Spleen (tissue), 13 donors: ENCODE measurements at places on chromosomes 1 and 21. TPM values are rescaled to one million over a fixed set of nuclear protein-coding genes. Genes with fewer than 3 reads are reported as not detected.

The SLC22A15 gene
- 23.7 TPM for total RNA-seq

The GPATCH4 gene
- total RNA-seq, result 26.2 TPM

DNA sequence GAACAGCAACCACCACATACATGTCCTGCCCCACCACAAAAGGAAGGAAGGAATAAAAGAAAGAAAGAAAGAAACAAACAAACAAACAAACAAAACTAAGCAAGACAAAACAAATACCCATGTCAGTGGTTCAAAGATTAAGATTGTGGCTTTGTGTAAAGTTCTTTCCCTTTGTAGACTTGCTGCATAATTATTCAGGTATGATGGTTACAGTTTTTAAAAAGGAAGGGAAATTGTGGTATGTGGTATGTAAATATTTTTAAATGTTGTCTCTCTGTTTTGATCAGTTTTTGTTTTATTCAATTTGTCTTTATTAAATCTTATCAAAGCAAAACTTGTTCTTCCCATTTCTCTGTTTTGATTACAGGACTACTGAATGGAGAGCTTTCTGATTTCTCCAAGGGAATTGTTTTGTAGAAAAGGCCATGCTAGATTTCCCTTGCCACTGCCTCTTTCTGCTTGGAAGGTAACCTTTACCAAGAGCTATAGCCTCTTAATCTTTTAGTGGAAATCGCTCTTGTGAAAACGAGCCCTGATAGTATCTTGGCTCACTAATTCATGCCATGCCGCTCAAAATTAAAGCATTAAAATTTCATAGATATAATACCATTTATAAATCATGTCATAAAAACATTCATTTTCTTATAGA lies 290.3 kb upstream of the ST6GALNAC5 start:
- H3K27me3 ChIP-seq, result no peaks in the 10 kb centered on the region
- H3K27ac ChIP-seq, result no peak overlapping the region
- no peak for DNase-seq
- no peaks in the 10 kb centered on the region for H3K4me1 ChIP-seq
- H3K4me3 ChIP-seq, result no peak overlapping the region

The TRIM58 gene
- total RNA-seq, result 2.8 TPM

DNA sequence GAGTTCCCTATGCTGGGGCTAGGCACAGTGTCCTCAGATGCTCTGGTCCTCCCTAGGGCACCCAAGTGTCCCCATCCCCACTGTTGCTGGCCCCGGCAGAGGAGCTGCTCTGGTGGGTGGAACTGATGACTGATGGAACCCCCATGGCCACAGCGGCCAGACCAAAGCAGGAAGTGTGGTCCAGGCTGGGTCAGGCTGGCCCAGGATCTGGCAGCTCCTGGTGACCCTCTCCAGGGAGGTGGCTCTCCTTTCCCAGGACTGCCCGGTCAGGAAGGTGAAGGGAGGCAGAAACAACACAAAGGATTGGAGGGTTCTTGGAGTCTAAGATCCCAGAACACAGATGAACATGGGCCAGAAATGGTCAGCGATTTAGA lies 1.1 kb downstream of the NKAIN1 start:
- H3K36me3 ChIP-seq, result no peaks in the 10 kb centered on the region
- H3K27me3 ChIP-seq, result peaks cover 26% of the 10 kb centered on the region
- H3K4me1 ChIP-seq, result peaks cover 4% of the 10 kb centered on the region
- H3K4me3 ChIP-seq, result no peak overlapping the region
- DNase-seq, result no peak
- H3K27ac ChIP-seq, result no peak overlapping the region

The SLC1A7 gene
- not detected for total RNA-seq

The VHLL gene
- total RNA-seq, result not detected

The TCEA3 gene
- 19.6 TPM for total RNA-seq

GRCh38 chr1:111241797-111242196 lies 14.3 kb downstream of the CHI3L2 start:
- no peak for DNase-seq
- peaks cover 13% of the 10 kb centered on the region for H3K36me3 ChIP-seq
- H3K4me3 ChIP-seq, result no peak overlapping the region
- peaks cover 18% of the 10 kb centered on the region for H3K4me1 ChIP-seq

The CD52 gene
- total RNA-seq, result 272 TPM

The ZSWIM5 gene
- 2.4 TPM for total RNA-seq

The GJA9 gene
- not detected for total RNA-seq
